Stimulated activated CD8-positive, alpha-beta memory T cell treated with anti-CD3 and anti-CD28 coated beads, Interleukin-15, amount 100 ng/mL, for 1 hour (primary cell): ENCODE measurements at places on chromosomes 5 and 9.

GRCh38 chr5:143525176-143525575, 121.7 kb upstream of the NR3C1 start:
- DNase-seq: no peak

- DNase-seq: no peak
Measured at GRCh38 chr9:13358128-13358527, 78.6 kb upstream of the MPDZ start.

- DNase-seq: no peak
Measured at GRCh38 chr5:54361691-54362411, 51.5 kb upstream of the ARL15 start.

- no peak for DNase-seq
Measured at GRCh38 chr9:136481558-136481957, 1.3 kb downstream of the SEC16A start.

GRCh38 chr5:164119806-164120447, 614.5 kb downstream of the MAT2B start:
- DNase-seq: no peak

DNA sequence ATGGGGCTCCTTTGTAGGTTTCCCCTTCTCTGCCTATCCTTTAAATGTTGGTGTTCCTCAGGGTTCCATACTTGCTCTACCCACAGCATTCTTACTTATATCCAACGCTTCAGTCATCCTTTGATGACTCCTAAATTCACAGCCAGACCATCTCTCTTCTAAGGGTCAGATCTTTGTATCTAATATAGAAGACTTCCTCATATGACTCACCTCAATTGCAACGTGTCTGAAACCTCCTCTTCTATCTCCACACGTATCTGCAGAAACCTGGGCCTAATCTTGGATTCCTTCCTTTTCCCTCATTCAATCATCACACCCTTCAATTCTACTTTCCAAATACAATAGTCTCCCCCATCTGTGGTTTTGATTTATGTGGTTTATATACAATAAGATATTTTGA, 68.3 kb downstream of the HMGCR start:
- no peak for DNase-seq

- DNase-seq: no peak
Measured at GRCh38 chr5:61362796-61363368, 30.8 kb downstream of the ZSWIM6 start.

GRCh38 chr9:34518110-34518616, 4.6 kb downstream of the ENHO start:
- DNase-seq: no peak

DNA sequence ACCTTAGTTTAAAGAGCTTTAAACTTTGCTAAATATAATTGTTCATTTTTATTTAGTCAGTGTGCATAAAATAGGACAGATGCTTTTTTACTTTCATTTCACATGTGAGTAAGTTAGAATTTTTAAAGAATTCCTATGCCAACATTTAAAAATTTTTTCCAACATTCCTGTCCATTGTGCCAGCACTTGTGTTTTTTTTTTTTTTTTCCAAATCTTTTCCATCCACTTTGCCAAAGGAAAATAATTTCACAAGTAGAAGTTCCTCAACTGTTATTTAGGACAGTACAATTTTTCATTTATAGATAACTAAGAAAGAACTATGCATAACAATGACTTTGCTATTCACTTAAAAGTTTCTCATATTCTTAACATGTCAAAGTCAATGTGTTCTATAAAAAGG, 189.5 kb downstream of the ADAMTS6 start:
- no peak for DNase-seq

- DNase-seq: no peak
Measured at GRCh38 chr5:163565492-163565891, 60.1 kb downstream of the MAT2B start.

GRCh38 chr5:7015586-7016256, 302.5 kb downstream of the TENT4A start:
- no peak for DNase-seq

DNA sequence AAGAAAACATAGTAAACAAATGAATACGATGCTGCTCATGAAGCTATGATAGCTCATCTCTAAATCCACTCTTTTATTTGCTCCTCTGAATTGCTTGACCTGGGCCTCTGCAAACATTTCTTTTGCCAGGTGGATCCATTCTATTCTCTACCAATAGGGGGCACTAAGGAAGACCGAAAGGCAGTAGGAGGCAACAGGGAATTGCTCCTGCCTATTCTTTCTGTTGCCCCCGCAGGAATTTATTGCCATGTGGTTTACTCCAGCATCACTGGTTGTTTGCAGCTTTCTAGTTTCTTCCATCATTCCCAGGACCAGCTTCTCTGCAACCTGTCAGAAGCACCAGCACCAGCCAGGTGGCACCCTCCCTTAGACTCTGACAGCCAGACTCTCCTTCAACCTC, 5.3 kb downstream of the GAPT start:
- no peak for DNase-seq

GRCh38 chr9:94948567-94949235, 222.2 kb downstream of the AOPEP start:
- no peak for DNase-seq

GRCh38 chr5:142305211-142305610, 19.6 kb downstream of the SPRY4 start:
- no peak for DNase-seq

- DNase-seq: no peak
Measured at GRCh38 chr5:10741661-10742060, 19.4 kb downstream of the DAP start.
